GM19239 (cell line): ENCODE measurements at places on chromosomes 13 and 19.

- no peak for DNase-seq
These were observed 1992.9 kb upstream of the PCDH20 start for GRCh38 chr13:63408331-63409189.

GRCh38 chr13:114122127-114122511 is 10.3 kb downstream of the RASA3 start:
- DNase-seq: no peak

DNA sequence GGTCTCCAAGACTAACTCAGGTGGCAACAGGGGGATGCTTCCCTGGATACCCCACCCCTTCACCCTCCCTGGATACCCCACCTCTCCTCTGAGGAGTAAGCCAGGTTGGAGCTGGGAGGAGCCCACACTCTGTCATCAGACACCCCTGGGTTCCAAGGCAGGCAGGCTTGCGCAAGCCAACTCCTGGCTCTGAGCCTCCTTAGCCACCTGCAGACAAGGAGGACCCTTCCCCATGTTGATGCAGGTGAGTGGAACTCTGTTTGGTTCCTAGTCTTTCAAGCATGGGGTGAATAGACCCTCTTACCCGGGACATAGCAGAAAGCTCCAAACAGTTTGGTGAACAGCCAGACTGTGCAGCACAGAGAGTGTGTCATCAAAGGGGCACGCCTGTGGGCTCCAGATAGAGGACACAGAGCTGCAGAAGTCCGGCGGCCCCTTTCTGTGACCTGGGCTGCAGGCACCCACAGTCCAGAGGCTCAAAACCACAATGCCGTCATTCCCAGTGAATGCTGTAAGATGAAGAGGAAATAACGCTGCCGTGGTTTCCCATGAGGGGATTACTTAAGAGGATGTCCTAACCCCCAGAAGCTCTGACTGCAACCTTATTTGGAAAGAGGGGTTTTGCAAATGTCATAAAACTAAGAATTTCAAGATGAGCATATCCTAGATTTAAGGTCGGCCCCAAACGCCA is 12.1 kb upstream of the HAS1 start:
- DNase-seq: no peak

- no peak for DNase-seq
These were observed 134.1 kb upstream of the RNF113B start for GRCh38 chr13:98311200-98311548.

- DNase-seq: no peak
These were observed 62.6 kb downstream of the IER2 start for GRCh38 chr19:13212759-13213330.

DNA sequence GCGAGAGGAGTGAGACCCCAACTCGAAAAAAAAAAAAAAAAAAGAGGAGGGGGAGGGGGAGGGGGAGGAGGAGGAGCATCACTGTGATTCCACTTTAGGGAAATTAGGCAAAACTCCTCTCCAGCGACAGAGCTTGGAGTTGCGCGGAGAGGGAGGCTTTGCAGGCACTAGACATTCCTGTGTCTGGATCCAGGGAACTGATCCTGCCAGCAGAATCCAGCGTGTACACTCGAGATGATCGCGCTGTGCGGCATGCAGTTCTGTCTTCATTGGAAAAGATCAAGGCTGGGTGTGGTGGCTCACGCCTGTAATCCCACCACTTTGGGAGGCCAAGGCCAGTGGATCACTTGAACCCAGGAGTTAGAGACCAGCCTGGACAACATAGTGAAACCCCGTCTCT is 29.6 kb upstream of the KLF2 start:
- DNase-seq: no peak

DNA sequence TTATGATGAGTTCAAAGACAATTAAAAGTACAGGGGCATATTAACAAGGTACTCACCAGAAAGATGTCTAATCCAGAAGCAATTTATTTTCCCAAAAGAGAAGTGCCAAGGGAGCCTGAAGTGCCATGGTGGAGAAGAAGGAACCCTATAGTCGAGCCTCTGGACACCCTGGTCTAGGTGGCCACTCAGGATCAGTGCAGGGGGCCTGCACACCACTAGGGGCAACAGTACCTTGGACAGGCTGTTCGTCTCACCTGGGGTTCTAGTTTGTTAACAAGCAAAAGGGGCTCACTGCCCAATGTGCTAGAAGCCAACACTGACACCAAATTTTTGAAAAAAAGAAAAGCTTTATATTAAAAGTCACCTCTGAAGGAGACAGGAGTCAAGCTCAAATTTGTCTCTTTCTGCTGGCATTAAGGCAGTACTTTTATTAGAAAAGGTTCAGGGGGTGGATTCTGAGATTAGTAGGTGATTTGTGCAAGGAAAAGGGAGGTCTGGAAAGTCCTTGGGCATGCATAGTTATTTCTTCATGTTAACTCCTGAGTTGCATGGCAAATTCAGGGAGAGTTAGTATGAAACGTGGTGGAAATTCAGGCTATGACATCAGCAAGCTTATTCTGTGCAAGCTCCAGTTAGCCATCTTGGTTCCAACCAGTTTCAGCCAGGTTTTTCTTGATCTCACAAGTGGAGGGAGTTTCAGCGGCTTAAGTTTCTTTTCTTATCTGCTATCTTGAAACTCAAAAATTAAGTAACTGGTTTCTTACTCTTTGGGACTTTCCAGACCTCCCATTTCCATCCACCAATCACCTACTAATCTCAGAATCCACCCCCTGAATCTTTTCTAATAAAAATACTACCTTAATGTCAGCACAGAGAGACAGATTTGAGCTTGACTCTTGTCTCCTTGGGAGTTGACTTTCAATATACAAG is 884 bp upstream of the CBY2 start:
- no peak for DNase-seq

DNA sequence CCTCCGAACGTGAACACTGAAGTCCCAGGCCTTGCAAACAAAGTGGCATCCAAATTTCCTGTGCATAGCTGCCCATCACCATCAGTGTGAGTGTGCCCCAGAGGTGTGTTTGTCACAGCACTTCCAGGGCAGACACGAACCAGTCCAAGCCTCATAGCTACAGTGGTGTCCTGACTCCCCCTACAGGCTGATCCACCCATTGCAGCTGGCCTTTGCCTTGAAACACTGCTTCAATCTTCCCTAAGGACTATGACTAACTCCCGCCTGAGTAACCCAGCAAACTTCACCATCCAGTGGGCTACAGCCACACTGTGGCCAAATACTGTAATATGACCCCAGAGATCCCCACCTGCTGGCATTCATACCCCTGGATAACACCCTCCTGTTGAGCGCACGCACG is 3.9 kb downstream of the ZNF266 start:
- DNase-seq: no peak

DNA sequence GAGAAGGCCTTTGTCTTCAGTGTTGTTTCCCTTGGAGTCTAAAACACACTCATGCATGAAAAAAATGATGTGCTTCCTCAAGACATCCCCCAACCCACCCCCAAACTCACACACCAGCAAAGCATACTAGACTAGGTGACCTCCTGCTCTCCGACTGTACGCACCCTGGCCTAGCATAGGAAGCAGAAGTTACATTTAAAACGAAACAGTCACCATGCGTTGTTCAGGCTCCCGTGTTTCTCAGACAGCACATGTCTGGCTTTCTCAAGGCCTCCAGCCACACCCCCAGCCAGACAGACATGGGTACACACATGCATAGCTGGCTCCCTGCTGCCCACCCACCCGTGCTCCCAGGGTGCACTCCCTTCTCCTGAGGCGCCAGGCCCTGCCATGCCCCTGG is 28.7 kb upstream of the C1QTNF9 start:
- DNase-seq: peak; percentile 31
